ENCODE measurements at places on chromosomes 2 and 18. TPM values are rescaled to one million over a fixed set of nuclear protein-coding genes. Genes with fewer than 3 reads are reported as not detected.

The STAM2 gene
- 50.1 TPM for total RNA-seq

The ANKRD62 gene
- 0.06 TPM for total RNA-seq

The CPS1 gene
- 15.6 TPM for total RNA-seq

The HOXD8 gene
- 10.5 TPM for total RNA-seq

The DSG2 gene
- total RNA-seq: 34.2 TPM

The VAMP8 gene
- total RNA-seq: 32.3 TPM

The HOXD3 gene
- total RNA-seq: 7.3 TPM

The FOXD4L1 gene
- 0.17 TPM for total RNA-seq

The GPBAR1 gene
- 0.44 TPM for total RNA-seq
